Type B pancreatic cell (in vitro differentiated cells): ENCODE measurements at places on chromosomes 16 and 17.
A peak's percentile ranks its signal among the peaks of the same experiment; 100 is the strongest.

DNA sequence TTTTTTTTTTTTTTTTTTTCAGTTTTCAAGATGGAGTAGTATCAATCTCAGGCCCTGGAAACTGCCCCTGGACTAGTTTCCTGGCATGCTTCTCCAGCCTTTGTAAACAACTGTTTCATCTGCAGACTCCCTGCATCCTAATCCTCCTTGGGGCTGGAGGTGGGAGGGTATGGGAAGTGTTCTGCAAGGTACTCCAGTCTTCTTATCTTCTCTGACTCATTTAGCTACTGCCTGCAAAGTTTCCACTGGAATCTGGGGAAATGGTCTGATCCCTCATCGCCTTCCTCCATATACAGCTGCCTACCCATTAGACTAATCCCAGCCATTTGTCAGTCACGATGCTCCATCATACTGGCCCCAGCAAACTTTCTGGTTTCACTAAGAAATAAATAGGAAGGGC, 21.5 kb downstream of the COPZ2 start:
- no peak for DNase-seq

- DNase-seq: no peak
These were observed 26.2 kb upstream of the RFFL start for GRCh38 chr17:35089586-35090296.

- no peak for DNase-seq
These were observed 31.9 kb upstream of the ACSF3 start for GRCh38 chr16:89061590-89062380.

- no peak for DNase-seq
These were observed 258.6 kb downstream of the SNX29 start for GRCh38 chr16:12235110-12235509.

GRCh38 chr17:71099003-71099714, 929.8 kb downstream of the KCNJ2 start:
- DNase-seq: no peak

DNA sequence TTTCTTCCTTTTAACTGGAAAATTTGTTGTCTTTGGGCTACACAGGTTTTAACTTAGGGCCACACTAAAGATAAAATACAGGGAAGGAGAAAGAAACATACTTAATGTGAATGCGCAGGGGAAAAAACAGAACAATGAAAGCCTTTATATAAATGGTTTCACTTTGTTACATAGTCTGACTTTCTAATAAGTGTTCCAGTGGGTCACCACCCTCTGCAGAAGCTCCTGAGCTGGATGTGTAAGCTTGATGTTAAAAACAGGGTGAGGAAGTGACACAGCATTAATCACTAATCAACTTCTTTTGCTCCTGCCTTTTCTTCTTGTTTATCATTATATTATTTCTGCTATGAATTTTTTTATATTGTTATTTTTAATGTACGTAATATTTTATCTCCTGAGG, 445.6 kb upstream of the CA10 start:
- no peak for DNase-seq

GRCh38 chr17:7478276-7479212, 887 bp downstream of the ZBTB4 start:
- DNase-seq: no peak

- no peak for DNase-seq
These were observed 14.4 kb downstream of the SCPEP1 start for GRCh38 chr17:56992364-56992763.

DNA sequence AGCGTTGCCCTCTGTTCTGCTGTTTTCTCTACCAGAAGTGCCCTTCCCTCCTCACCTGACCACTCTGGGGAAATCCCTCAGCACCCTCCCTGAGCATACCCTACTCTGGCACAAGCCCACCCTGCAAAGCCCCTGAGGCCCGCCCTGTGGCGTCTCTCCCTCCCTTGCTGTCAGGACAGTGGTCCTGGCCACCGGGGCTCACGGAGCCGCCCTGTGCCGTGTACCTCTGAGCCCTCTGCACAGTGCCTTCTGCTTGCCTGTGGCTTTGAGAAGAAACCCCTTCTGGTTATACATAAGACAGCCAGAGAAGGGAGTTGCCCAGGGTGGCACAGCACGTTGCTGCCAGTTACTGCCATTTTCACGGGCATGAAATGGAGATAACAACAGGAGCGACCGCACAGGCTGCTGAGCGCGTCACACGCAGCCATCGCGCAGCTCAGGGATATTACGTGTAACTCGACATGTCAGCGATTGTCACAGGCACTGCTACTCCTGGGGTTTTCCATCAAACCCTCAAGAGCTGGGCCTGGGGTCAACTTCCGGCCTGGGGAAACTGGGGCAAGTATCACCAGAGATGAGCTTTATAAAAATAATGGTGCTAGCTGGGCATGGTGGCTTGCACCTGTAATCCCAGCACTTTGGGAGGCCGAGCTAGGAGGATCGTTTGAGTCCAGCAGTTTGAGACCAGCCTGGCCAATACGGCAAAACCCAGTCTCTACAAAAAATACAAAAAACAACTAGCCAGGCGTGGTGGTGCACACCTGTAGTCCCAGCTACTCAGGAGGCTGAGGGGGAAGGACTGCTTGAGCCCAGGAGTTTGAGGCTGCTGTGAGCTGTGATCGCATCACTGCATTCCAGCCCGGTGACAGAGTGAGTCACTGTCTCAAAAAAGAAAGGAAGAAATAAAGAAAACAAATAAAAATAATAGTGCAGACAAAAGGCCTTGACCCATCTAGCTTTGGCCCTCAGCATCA, 14.8 kb downstream of the SCGB1C2 start:
- DNase-seq: peak; percentile 36

DNA sequence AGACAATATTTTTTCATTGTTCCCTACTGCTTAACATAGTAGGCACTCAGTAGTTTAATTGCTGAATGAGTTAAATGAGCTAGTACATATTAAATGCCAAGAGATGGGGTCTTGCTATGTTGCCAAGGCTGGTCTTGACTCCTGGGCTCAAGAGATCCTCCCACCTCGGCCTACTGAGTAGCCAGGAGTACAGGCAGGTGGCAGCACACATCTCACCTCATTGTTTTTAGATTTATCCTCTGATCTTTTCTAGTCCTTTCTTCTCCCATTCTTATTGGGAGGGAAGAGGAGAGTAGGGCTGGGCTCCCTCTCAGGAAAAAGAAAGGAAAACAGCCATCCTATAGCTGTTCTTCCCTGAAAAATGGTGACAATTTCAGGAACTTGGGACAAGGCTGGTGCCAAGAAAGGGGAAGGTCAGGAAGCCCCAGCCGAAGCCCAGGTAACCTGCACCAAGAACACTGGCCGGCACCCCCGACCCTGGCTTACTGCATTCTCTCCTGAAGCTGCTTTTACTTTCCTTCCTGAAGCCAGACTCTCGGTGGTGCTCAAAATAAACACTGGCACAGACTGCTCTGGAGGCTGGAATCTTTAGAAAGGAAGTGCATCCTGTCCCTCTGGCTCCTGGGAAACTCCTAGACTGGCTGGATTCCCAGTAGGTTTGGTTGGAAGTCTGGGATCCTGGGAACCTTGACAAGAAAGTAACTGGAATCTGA, 2.7 kb downstream of the TNFAIP1 start:
- no peak for DNase-seq

- DNase-seq: no peak
These were observed 2.5 kb downstream of the GPRC5B start for GRCh38 chr16:19882186-19882585.

DNA sequence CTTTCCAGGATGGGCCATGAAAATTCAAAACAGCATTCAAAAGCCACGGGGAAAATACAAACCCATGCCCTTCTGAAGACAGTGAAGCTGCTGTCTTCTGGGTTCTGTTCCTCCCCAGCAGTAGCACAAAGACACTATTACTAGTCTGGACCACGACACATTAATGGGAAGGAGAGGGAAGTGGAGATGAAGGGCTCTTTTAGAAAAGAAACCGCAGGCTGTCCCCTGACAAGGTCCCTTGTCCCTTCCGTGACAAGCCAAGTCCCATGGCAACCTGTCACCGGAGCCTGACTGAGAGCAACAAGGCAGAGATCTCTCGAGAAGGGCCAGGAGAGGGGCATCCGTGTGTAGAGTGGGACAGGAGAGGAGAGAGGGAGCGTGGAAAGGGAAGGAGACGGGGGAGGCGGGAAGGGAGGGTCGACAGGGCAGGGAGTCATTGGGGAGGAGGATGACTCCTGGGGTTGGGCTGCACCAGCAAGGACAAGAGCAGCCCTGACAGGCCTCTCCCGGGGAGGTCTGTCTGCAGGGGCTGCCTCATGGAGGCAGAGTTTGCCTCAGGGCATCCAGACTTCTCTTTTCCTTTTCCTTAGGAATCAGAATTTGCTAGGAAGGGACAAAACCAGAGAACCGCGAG, 436.2 kb downstream of the SLC39A11 start:
- DNase-seq: no peak

DNA sequence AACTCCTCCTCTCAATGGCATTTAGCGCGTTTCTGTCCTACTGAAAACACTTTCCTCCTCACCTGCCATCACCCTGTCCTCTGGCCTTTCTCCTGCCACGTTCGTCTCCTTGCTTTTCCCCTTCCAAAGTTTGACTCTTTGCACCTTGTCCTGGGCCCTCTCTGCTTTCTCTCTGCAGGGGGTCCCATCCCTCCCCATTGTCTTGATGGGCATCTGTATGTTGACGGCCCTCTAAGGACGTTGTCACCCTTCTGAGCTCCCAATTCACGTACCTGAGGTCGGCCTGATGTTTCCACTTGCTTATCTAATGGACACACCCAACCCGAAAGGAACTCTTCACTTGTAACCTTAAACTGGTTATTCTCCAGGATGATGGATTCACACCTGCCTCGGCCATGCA, 170.4 kb downstream of the WSCD1 start:
- peak; percentile 36 for DNase-seq

GRCh38 chr16:9275377-9275776, 183.9 kb downstream of the HAPSTR1 start:
- no peak for DNase-seq

- DNase-seq: no peak
These were observed 14.7 kb downstream of the RAD51D start for GRCh38 chr17:35104844-35105450.

- no peak for DNase-seq
These were observed 5.9 kb upstream of the XYLT1 start for GRCh38 chr16:17476414-17477259.

DNA sequence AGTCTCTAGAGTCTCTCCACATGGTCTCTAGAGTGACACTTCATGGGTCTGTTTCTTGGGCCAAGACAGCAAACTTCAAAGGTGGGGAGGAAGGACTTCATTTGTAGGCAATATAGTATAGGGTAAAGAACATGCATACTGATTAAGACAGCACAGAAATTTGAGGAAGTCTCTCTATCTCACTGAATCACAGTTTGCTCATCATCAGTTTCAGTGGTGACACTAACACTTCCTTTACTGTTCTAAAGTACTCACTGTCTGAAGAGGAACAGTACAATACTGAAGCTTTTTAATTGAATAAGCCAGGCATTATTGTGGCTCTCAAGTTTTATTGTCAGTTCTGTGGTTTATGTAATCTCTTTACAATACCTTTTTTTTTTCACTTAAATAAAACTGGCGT, 656.4 kb upstream of the CDH8 start:
- no peak for DNase-seq

GRCh38 chr16:87418644-87419043, 26.5 kb downstream of the MAP1LC3B start:
- no peak for DNase-seq

DNA sequence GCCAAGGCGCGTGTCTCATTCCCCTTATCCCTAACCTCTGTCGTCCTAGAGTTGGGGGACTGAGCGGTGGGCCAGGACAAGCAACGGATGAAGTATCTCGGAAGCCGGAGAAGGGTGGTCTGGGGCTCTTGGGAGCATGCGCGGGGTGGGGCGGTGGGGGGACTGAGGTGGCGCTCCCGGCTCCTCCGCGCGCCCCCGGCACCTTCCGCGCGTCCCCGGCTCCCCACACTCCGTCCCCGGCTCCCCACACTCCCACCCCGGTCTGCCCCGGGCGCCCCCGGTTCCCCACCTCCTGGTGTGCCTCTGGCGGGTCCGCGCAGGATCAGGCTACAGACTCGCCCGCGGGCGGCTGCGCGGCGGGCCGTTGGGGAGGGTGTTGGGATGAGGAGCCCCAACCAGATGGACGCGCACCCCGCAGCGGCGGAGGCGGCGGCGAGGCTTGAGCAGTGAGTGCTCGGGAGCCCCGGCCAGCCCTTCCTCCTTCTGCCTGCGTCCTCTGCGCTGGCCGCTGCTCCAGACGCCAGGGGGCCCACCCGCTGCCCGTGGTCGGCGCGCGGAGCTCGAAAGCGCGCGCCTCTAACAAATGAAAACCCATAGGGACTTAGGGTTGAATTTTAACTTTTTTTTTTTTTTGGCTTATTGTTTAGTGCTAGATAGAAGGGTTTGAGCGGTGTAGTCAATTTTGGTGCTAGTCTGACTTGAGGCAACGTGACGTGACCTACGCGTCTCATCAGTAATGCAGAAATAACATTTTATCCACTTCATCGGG, 5.6 kb upstream of the CRYM start:
- peak; percentile 78 for DNase-seq

GRCh38 chr17:17190188-17190587, 15.9 kb downstream of the PLD6 start:
- no peak for DNase-seq

- no peak for DNase-seq
These were observed 2.7 kb downstream of the CBX4 start for GRCh38 chr17:79836510-79836971.

DNA sequence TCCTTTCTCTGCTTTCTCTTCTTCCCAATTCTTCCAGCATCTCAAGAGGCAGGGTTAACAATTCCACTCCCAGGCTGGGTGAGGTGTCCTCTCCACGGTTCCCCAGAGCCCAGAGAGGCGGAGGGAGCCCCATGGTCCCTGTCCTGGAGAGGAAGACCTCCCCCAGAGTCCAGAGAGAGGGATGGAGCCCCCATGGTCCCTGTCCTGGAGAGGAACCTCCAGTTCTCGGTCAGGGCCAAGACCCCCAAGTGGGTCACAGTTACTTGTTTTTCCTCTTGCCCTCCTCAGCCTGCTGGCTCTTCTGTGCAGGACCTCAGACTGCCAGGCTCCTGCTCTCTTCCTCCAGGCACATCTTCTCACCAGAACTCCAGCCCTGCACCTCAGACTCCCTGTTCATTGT, 135.2 kb downstream of the RPTOR start:
- no peak for DNase-seq

DNA sequence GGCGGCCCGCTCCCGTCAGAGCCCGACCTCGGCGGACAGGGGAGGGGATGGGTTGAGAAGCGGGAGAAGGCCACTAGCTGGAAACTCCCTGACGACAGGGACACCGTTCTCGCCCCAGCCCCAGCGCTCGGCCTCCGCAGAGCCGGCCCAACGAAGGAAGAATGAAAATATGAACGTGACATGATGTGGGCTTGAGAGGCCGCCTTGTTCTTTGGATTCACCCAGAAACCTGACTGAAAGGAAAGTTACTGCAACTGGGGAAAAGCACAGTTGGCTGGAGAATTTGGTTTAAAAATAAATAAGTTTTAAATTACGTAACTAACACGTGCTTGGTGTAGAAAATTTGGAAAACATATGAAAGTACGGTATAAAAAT, 21.1 kb downstream of the NPTX1 start:
- no peak for DNase-seq

- no peak for DNase-seq
These were observed 623 bp downstream of the E4F1 start for GRCh38 chr16:2223942-2224486.

GRCh38 chr16:87165885-87166284, 151.3 kb downstream of the C16orf95 start:
- no peak for DNase-seq

GRCh38 chr17:50386510-50386909, 10.8 kb downstream of the LRRC59 start:
- no peak for DNase-seq
